ENCODE measurements at places on chromosomes 2 and 18.

GRCh38 chr2:23390152-23390551 lies 5.2 kb downstream of the KLHL29 start:
- DNase-seq: peak; percentile 89

GRCh38 chr2:98604547-98604946 lies 3.8 kb downstream of the COA5 start:
- no peak for DNase-seq

DNA sequence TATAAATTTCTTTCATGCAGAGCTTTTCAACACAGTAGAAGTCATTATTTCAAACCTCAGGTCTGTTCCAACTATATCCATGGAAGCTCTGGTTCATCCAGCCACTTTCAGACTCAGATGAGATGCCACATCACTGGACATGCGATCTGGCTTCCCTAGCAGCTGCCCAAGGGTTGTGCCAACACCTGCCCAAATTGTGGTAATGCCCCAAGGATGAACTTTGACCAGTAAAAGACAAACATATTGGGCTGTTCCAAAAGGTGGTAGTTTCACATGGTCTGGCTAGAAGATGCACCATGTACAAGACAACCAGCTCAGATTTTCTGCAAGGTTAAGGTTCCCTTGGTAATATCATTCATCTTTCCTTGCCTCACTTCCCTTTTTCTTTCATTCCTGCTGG lies 101.9 kb downstream of the THADA start:
- DNase-seq: no peak

GRCh38 chr2:29082804-29083495 lies 8.6 kb upstream of the PCARE start:
- no peak for DNase-seq

GRCh38 chr2:14932285-14932684 lies 299.8 kb downstream of the LRATD1 start:
- DNase-seq: no peak

- no peak for DNase-seq
These were observed 182.9 kb downstream of the GPD2 start for GRCh38 chr2:156619021-156619539.

DNA sequence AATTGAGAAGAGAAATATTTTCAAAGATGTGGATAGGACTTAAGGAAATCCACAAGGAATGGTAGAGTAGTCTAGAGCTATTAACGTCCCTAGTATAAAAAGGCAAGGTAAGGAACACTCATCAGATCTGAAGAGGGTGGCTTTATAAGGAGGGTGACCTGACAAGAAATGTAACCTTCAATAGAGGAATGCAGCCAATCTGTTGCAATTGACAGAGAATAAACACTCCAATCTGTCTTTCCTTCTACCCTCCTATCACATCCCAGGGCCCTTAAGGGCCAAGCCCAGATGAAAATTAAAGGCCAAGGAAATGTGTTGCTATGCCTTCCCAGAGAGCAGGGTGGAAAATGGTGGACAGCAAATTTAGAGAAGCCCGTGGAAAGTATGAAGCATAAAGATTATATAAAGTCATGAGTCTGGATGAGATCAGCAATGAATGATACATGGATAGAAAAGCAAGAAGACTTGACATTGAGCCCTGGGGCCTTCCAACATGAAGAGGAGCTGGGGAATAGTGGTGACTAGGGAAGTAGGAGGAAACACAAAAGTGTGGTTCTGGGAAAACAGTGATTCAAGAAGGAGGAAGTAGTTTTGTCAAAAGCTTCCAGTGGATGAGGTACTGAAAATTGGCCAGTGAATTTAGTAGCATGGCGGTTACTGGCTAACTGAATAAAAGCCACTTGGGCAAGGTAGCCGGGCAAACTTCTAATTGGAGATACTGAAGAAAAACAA lies 270.6 kb upstream of the TANK start:
- DNase-seq: no peak

DNA sequence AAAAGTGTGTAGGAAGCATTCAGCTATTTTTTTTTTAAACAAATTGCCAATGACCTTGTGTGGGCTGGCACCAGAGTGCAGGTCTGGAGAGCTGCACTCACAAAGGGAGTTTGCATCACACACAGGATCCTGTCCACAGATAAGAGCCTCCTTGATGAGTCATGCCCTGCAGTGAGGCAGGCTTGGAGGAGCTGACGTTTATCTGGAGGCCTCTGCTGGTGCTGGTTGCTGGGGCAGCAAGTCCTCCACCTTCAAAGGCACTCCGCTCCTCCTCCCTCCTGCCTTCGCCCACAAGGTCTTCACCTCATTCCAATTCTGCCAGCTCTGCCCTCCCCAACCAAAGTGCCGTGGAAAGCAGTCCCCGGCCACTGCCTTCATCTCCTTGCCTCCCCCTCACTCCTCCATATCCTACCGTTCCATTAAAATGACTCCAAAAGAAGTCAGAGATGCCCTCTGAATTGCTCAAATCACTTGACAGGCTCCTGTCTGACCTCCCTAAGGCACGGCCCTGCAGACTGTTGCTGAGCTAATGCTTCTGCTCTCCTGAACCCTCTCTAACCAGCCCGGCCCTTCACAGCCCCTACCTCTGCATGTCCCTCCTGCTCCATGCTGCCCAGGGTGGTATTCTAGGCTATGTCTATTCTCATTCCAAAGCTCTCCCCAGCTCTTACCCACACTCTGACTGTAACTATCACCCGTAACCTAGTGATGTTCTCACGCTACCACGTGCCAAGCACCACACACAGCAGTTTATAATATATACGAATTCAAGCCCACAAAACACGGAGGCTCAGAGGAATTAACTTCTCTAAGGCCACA lies 30.9 kb downstream of the LONRF2 start:
- DNase-seq: peak; percentile 17

GRCh38 chr18:31719363-31720006 lies 35.1 kb upstream of the B4GALT6 start:
- no peak for DNase-seq

GRCh38 chr2:212484563-212485080 lies 54.0 kb downstream of the ERBB4 start:
- DNase-seq: no peak

GRCh38 chr2:8479298-8479697 lies 202.6 kb upstream of the ID2 start:
- no peak for DNase-seq

DNA sequence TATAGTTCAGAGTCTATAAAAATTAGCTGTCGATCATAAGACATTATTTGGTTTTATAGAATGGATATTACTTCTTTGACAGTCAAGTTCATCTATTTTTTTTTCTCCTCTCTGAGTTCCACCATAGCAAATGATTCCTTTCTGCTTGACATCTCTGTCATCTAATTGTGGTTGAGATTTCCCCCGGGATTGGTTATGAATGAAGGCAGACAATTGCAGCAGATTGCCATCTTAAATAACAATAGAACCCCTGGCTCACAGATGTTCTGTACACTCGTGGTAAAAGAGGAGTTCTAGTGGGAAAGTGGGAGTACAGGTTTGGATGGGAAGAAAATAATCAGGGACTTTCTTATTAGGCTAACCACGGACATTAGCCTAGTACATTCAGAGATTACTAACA lies 292.1 kb upstream of the NRXN1 start:
- no peak for DNase-seq
